ENCODE measurements at places on chromosomes 3 and 15.

DNA sequence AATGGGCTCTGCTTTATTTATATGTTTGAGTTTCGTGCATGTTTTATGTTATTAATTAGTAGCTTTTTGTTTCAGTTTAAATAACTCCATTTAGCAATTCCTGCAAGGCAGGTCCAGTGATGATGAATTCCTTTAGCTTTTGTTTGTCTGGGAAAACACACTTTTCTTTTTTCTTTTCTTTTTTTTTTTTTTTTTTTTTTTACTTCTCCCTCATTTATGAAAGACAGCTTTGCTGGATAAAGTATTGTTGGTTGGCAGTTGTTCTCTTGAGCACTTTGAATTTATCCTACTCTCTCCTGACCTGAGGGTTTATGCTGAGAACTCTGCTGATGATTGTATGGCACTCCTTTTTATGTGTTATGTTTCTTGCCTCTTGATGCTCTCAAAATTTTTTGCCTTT is 35.7 kb downstream of the TMEM39A start:
- no peak for DNase-seq

GRCh38 chr3:187941135-187941847 is 196.0 kb upstream of the BCL6 start:
- no peak for DNase-seq

GRCh38 chr3:3015185-3016089 is 94.7 kb downstream of the IL5RA start:
- DNase-seq: no peak

DNA sequence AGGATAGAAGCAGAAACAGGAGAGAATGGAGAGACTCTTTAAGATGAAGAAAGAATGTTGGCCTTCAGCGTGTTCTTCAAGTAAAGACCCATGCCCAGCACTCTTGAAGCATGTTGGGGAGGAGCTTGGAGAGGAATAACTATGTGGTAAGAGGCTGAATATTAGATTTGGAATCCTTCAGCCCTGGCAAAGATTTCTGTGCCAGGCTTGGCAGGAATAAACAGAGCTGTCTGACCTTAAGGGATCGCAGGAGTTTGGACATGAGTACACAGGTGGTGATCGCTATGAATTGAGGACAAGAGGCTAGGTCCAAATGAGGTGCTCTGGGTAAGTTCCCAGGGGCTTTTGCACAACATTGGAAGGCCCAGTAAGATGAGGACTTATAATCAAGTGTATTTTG is 132.6 kb upstream of the TBL1XR1 start:
- no peak for DNase-seq

- no peak for DNase-seq
These were observed 207.3 kb downstream of the NECTIN3 start for GRCh38 chr3:111278959-111279358.

GRCh38 chr3:16907243-16907642 is 22.5 kb downstream of the PLCL2 start:
- no peak for DNase-seq

GRCh38 chr3:12400616-12401194 is 83.6 kb upstream of the TSEN2 start:
- no peak for DNase-seq

- DNase-seq: no peak
These were observed 13.0 kb downstream of the EFCC1 start for GRCh38 chr3:129014148-129014547.

DNA sequence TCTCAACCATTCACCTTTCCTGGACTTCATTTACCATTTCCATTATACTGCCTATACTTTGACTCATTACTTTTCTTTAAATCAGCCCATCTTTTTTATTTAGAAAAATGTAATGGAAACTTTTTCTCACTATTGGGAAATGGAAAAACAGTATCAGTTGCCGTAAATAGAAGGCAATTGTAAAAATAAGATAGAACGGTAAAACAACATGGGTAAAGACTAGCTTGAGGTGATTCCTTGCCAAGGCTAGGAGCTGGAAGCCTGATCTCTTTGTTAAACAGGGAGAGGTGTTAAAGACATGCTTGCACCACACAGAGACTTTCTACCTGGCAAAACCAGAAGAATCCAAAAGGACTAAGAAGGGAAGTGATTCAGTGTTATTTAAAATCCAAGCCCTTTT is 5.9 kb downstream of the FGD5 start:
- DNase-seq: no peak

GRCh38 chr3:69300296-69300695 is 85.6 kb downstream of the FRMD4B start:
- no peak for DNase-seq

GRCh38 chr3:192935441-192935840 is 17.8 kb upstream of the MB21D2 start:
- DNase-seq: no peak

GRCh38 chr3:171172070-171172469 is 145.6 kb upstream of the SLC2A2 start:
- no peak for DNase-seq

DNA sequence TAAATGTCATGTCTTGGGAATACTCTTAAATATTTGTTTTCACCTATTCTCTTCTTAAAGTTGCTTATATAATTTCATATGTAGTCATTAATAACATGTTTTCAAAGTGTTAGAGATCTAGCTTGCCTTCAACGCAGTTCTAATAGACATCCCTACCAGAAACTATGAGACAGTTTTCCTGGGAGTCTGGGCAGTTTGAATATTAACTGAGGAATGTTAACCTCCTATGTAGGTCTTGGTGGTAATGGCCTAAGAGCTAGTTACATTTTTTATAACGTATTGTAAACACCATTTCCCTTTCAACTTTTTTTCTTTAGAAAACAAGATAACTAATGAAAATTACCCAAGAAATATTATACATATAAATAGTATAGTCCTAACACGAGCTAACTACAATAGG is 328.2 kb downstream of the TIGIT start:
- no peak for DNase-seq

DNA sequence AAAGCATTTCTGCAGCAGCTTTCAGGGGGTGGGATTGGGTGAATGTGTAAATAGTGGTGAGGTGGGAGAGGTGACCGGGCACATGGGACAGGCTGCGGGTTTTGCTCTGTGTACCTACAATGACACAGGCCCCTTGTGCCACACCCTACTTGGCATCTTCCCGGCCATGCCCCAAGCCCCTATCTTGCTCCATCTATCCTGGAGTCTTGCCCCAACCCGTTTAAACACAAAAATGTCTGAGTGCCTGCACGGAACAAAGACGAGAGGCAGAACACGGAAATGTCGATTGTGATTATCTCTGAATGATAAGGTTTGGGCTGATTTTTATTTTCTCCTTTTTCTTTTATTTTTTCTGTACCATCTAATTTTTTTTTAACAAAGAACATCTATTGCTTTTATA is 46.0 kb upstream of the SLC6A1 start:
- no peak for DNase-seq

GRCh38 chr3:71127844-71128243 is 455.7 kb downstream of the FOXP1 start:
- no peak for DNase-seq

DNA sequence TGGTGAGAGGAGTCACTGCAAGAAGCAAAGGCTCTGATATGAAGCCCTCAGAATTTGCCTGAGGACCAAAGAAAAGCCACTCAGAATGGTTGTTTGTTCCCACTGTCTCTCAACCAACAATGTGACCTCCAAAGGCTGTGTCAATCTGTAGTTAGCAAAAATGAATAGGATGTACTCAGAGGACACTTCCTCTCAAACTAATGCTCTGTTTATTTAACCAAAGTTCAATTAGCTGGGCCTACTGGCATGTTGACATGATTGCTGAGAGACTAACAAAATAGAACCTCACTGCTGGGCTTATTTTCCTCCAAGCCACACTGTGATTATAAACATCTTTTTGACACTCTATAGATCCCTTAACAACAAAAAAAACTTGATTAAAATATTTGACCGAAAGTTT is 522.5 kb downstream of the OCA2 start:
- DNase-seq: no peak

DNA sequence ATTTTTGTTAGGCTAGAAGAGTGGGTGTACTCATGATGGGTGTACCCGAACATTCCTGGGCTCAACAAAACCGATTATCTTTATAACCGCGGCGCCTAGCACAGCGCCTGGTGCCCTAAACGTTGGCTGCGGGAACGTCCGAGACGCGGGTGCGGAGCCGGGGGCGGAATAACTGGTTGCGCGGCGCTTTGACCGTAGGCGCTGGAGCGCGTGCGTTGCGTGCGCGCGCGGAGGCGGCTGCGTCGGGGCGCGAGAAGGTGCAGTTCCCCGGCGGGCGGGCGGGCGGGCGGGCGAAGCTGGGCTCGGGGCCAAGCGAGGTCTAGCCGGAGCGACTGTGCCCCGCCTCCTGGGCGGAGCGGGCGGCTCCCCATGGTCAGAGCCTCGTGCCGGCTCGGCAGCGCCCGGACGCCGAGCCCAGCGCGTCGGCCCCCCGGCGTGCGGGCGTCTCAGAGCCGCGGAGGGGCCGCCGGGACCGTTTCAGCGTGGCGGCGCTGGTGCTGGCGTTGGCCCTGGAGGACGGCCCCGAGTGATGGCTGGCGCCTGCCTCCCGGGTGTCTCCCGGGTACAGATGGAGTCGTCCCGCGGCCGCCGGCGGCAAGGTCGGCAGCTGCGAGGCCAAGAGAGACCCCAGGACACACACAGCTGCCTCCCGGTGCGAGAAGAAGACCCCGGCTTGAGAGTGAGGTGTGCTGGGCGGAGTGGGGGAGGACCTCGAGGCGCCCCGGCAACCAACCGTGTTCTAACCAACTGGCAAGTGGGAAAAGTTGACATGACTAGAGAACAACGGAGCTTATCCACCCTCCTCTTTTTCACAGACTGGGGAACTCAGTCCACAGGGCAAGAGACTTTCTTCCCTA is at the start of gene PLAAT1:
TSS of gene PLAAT1 (plus strand) at position 373 of the 857 bp plus-strand sequence. CDS start 14,429 bp downstream, outside the sequence.
- DNase-seq: no peak

GRCh38 chr15:80211976-80212375 is 40.0 kb downstream of the CTXND1 start:
- no peak for DNase-seq
